NCI-H526 (cell line): ENCODE measurements at places on chromosomes 3 and 15.

GRCh38 chr15:34701536-34701935 is 53.3 kb downstream of the GJD2 start:
- DNase-seq, result no peak

GRCh38 chr15:63986751-63987341 is 59.4 kb downstream of the DAPK2 start:
- DNase-seq, result peak; percentile 76

GRCh38 chr3:10426346-10427220 is 78.8 kb downstream of the ATP2B2 start:
- no peak for DNase-seq

- DNase-seq, result no peak
Observed at GRCh38 chr3:30581067-30581585, 25.3 kb upstream of the TGFBR2 start.

- no peak for DNase-seq
Observed at GRCh38 chr15:31554261-31554660, 227.6 kb downstream of the KLF13 start.

GRCh38 chr3:58874795-58875194 is 175.0 kb downstream of the CFAP20DC start:
- DNase-seq, result no peak

DNA sequence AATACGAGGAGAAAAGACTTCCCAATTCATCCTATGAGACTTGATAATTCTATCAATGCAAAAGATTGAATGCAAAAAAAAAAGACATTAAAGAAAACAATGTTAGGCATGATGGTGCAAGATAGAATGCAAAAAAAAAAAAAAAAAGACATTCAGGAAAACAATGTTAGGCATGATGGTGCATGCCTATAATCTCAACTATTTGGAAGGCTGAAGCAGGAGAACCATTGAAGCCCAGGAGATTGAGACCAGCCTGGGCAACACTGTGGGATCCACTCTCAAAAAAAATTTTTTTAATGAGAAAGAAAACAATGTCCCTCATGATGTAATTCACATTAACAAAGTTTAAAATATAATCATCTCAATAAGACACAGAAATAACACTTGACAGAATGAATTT is 75.9 kb downstream of the MYO9A start:
- no peak for DNase-seq

- DNase-seq, result peak; percentile 98
Observed at GRCh38 chr3:14651440-14652251, at the start of gene CCDC174. Gene CCDC174, plus strand, starts transcription at chr3:14651762. Its CDS starts 75 bp downstream, at chr3:14651837.

GRCh38 chr3:111846717-111847116 is 12.3 kb upstream of the PHLDB2 start:
- DNase-seq, result no peak

DNA sequence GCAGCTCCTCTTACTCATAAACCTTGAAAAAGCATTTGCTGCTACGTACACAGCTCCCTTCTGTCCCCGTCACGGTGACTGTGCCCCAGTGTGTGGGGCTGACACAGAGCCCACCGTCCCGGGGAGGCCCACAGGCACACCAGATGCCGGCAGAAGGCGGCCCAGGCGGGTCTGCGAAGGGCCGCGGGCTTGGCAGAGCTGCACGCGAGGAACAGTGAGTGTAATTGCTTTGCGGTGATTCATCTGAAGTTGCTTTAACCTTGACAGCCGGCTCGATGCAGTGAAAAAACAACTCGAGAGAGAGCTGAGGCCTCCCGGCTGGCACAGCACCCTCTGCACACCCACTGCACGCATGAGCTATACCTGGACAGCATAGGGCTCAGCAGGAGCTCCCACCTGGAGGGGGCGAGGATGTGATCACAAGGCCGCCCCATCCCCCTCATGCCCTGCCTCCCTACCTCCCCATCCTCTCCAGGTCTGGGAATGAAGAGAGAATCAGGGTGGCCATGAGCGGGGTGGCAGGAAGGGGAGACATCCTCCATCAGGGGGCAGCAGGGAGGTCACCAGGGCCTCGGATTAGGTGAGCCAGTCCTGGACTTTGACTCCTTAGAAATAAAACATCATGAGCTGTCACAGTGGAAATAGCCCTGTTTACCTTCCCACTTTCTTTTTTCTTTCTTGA is 172.7 kb downstream of the MEGF11 start:
- DNase-seq, result no peak

- no peak for DNase-seq
Observed at GRCh38 chr15:90545095-90545494, 15.4 kb downstream of the CRTC3 start.

GRCh38 chr3:12870942-12871341 is 29.6 kb upstream of the RPL32 start:
- no peak for DNase-seq

- no peak for DNase-seq
Observed at GRCh38 chr3:182357928-182358327, 435.4 kb upstream of the ATP11B start.

GRCh38 chr3:58375254-58375653 is 42.6 kb downstream of the PXK start:
- no peak for DNase-seq

GRCh38 chr15:85831415-85832113 is 36.8 kb upstream of the KLHL25 start:
- peak; percentile 88 for DNase-seq
